CD14-positive monocyte (primary cell): ENCODE measurements at places on chromosomes 4 and X. TPM values are rescaled to one million over a fixed set of nuclear protein-coding genes. Genes with fewer than 3 reads are reported as not detected.

TMPRSS11A gene
- not detected for polyA plus RNA-seq

FRMD7 gene
- polyA plus RNA-seq, result not detected

CXCL6 gene
- not detected for polyA plus RNA-seq

METAP1 gene
- polyA plus RNA-seq, result 20.6 TPM

IL1RAPL1 gene
- polyA plus RNA-seq, result not detected in 2 replicates

LUZP4 gene
- polyA plus RNA-seq, result not detected

NUP62CL gene
- polyA plus RNA-seq, result not detected

FRAS1 gene
- not detected in 2 replicates for polyA plus RNA-seq

PITX2 gene
- polyA plus RNA-seq, result not detected

BEND2 gene
- 0.04 TPM for polyA plus RNA-seq

BRCC3 gene
- 21.7 TPM for polyA plus RNA-seq

PABPC1L2B gene
- polyA plus RNA-seq, result not detected

DCX gene
- not detected for polyA plus RNA-seq

SLC6A14 gene
- polyA plus RNA-seq, result not detected

RHOXF2 gene
- not detected for polyA plus RNA-seq

SULT1B1 gene
- 15.6 TPM for polyA plus RNA-seq

VSIG1 gene
- polyA plus RNA-seq, result not detected

SPANXN3 gene
- polyA plus RNA-seq, result not detected

MID1 gene
- polyA plus RNA-seq, result 0.05 TPM in 1 of 2 replicates, not detected in the other

ARHGEF38 gene
- polyA plus RNA-seq, result not detected in 2 replicates

PAGE5 gene
- polyA plus RNA-seq, result not detected in 2 replicates

HNRNPH2 gene
- polyA plus RNA-seq, result 163 TPM

GPC4 gene
- polyA plus RNA-seq, result 0.03 TPM

ALG13 gene
- 62.0 TPM for polyA plus RNA-seq

NAA10 gene
- 109 and 123 TPM in 2 replicates for polyA plus RNA-seq

ZAR1 gene
- polyA plus RNA-seq, result not detected

FHDC1 gene
- not detected for polyA plus RNA-seq

TMPRSS11B gene
- not detected in 2 replicates for polyA plus RNA-seq

NAP1L2 gene
- not detected in 2 replicates for polyA plus RNA-seq

IL3RA gene
- polyA plus RNA-seq, result 12.0 TPM

CCNQ gene
- 21.8 and 27.3 TPM in 2 replicates for polyA plus RNA-seq

BST1 gene
- polyA plus RNA-seq, result 107 and 140 TPM in 2 replicates

PRRG3 gene
- polyA plus RNA-seq, result not detected

CXCL5 gene
- 0.15 TPM for polyA plus RNA-seq

DYNLT3 gene
- polyA plus RNA-seq, result 21.9 TPM

TAF7L gene
- not detected for polyA plus RNA-seq

LCORL gene
- polyA plus RNA-seq, result 3.1 and 4.6 TPM in 2 replicates
